ENCODE measurements at places on chromosomes 5 and 9. TPM values are rescaled to one million over a fixed set of nuclear protein-coding genes. Genes with fewer than 3 reads are reported as not detected.
A peak's percentile ranks its signal among the peaks of the same experiment; 100 is the strongest.

DNA sequence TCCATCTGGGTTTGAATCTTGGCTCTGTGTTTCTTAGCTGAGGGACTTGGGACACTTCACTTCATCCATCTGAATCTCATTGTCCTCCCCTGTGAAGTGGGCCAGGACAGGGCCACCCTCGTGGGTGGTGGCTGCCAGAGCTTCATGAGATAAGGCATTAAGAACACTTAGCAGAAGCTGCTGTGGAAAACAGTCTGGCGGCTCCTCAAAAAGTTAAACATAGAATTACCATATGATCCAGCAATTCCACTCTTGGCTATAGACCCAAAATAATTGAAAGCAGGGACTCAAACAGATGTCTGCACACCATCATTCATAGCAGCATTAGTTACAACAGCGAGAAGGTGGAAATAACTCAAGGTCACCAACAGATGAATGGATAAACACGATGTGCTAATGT, 42.4 kb upstream of the GGTA1 start:
- no peak for DNase-seq

The UBAC1 gene
- 42.6 TPM for total RNA-seq

DNA sequence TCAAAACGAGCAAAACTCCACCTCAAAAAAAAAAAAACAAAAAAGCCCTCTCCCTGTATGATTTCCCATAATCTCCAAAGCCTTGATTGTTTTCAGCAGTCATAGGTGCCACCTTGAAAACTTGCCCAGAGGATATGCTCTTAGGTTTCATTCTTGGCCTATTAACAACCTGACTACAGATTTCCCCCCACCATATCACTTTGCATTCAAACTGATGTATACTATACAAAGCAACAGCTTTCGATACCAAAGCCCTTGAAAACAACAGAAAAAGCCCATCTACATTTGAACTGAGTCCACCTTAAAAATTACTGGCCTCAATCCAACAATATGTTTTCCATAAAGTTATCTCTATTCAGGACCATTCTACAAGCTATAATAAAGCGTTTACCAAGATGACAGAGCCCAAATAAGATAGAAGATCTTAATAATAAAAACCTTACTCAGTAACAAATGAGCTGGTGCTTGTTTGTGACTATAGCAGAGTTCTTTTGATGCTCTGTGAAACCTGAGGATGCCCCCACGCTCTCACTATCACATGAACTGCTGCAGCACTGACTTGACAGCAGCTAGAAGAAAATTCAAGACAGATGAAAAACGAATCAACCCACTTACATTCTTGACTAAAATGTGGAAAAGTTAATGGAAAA, 44.4 kb downstream of the FNBP1 start:
- DNase-seq = no peak

DNA sequence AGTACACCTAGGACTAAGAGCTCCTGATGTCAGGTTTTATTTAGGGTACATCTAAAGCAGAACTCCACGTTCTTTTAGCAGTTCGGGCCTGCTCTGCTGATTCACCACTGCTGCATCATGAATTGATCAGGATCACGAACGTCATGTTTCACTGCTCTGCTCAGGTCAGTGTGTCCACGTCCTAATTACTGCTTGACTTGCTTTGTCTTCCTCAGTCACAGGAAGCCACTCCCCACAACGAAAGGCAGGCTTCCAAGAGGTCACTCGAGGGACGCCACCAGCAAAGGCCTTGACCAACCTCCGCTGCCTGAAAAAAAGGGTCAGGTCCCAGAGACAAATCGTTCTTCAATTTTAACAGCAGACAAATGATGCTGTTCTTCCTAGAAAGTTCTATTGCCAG, 40.3 kb downstream of the CTNND2 start:
- no peak for DNase-seq

GRCh38 chr9:35841645-35841900, 12.5 kb downstream of the TMEM8B start:
- no peak for DNase-seq

DNA sequence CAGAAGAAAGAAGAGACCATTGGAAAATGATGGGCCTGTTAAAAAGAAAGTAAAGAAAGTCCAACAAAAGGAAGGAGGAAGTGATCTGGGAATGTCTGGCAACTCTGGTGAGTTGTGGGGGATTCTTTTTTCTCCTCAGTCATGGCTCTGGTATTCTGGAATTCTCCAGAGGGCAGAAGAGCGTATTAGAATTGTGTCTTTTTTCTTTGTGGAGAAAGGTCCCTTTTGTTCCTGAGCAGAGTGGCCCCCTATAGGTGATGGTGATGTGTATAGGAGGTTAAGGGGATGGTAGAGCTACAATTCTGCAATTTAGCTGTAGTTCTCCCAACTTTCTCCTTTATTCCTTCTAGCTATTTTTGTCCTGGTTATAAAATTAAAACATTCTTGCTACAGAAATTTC, 1.6 kb upstream of the DHFR start:
- DNase-seq = no peak

DNA sequence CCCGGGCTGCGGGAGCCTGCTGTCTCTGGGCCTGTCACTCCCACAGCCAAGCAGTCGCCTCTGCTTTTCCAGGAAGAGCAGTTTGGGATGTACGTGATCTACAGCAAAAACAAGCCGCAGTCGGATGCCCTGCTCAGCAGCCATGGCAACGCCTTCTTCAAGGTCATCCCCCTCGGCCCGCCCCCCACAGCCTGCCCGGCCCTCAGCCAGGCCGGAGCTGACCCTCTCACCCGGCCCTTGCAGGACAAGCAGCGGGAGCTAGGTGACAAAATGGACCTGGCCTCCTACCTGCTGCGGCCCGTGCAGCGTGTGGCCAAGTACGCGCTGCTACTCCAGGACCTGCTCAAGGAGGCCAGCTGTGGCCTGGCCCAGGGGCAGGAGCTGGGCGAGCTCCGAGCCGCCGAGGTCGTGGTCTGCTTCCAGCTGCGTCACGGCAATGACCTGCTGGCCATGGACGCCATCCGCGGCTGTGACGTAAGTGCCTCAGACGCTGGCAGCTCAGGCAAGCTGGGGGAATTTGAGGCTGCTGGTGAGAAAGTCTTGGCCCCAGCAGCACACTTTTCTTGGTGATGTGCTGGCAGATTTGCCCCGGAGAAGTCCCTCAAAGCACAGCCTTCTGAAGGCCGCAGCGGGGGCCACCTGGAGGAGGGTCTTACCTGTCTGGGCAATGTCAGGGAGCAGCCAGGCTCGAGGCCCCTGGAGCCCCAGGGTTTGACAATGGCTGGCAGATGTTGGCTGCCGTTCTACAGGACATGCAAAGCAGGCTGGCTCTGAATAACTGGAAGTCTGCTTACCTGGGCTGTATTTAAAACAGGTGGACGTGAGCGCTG, 20.1 kb upstream of the LRRC14B start:
- no peak for DNase-seq

DNA sequence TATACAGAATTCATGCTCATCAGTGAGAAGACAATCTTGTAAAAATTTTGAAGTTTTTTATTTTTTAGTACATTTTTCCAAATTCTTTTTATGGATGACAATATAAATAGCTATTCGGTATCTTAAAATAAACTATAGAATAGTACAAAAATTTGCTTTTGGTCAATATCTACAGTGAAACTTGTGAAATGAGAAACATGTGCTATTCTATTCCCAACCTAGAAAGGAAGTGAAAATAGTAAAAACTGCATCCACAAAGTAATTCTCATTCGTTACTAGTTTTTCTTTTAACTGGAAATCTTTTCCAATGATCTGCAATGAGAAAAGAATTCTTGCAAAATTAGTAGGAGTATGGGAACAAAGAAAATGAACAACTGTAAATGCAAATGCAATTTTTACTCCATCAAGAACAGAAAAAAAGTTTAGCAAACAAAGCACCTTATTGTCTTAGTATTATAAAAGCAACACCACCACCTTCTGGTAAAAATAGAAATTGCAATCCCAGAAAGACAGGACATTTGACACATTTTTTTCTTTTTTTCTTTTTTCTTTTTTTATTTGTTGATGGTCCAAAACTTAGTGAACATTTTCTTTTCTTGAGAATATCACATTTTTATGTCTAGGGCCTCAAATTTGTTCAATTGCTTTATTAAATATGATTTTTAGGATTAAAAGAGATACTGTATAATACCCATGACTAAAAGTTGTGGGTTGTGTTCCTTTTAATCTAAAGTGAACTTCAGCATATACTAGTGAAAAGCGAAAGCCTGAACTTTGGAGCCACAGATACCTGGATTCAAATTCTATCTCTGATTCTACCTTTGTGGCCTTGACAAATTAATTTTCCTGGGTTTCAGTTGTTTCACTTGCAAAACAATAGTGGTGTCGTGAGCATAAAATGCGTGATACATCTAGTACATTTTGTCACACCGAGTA, 72.3 kb downstream of the SLCO4C1 start:
- peak; percentile 4 for DNase-seq

The FOXD4L5 gene
- 0.04 TPM for total RNA-seq

DNA sequence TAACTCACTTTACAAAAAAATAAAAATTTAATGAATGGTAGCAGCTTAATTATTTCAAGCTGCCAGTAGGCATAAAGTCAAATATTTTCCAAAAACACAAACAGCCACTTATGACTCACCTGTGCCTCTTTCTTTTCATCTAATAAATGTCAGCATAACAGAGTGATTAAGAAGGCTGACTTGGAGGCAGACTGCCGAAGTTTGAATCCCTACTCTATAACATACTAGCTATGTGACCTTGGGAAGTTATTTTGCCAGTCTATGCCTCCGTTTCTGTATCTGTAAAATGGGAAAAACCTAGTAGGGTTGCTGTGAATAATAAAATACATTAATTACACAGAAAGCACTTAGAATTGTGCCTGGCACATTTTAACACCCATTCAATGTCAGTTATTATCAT, 33.8 kb downstream of the FANCC start:
- no peak for DNase-seq

DNA sequence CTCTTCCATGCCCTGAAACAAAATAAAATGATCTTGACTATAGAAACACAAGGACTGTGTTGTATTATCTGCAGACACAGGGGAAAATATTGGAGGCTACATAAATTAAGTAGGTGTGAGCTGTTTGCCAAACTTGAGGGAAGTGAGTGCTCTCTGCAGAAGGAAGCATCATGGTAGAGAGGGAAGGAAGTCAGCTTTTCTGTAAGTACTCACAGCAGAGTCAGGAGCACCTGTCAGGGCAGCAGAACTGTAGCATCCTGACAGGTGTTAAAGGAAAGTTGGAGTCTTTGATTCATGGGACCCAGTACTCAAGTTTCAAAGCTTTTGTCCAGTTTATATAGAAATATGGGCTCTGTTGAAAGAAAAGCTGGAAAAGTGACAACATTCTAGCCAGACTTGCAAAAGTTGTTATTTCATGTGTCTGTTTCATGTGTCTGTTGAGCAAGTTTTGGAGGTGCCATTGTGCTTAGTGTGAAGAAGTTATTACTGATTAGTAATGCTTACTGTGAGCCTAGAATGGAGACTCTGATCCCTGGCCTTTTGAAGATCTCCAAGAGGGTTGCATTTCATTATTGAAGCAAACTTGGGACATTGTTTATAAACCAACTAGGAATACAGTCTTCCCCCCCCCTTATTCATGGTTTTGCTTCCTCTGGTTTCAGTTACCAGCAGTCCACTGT, 194.7 kb downstream of the SPATA31D1 start:
- DNase-seq = no peak

The INSL4 gene
- not detected for total RNA-seq

DNA sequence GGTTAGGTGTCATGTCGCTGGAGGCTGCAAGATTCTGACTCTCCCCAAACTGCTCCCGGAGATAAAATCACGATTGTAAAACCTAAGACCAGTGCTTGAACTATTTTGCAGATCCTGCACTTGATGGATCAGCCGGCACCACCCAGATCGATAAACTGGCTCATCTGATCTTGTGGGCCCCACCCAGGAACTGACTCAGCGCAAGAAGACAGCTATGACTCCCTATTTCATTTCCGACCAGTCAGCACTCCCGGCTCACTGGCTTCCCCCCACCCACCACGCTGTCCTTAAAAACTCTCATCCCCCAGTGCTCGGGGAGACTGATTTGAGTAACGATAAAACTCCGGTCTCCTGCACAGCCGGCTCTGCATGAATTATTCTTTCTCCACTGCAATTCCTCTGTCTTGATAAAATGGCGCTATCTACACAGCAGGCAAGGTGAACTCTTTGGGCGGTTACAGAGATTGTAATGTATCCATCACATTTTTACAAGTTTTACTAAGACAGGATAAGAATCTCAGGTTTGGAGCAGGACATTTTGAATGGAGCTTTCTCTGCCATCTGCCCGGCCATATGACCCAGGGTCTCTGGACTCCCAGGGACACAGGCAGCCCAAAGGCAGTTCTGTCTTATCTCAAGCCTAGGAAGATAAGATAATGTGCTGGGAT, 10.6 kb upstream of the PPP1R26 start:
- no peak for DNase-seq

The IL31RA gene
- not detected for total RNA-seq

DNA sequence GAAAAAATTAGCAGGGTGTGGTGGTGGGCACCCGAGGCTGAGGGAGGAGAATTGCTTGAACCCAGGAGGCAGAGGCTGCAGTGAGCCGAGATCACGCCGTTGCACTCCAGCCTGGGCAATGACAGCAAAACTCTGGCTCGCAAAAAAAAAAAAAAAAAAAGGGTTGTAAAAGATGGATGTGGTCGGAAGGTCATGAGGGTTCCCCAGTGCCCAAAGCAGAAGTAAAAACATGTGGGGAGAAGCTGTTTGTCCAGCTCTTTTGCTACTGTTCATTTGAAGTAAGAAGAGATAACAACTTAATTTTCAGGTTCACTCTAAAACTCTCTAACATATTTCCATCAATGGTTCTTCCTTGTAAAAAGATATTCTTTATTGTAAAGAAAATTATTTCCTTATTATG, 57.1 kb upstream of the GOLPH3 start:
- no peak for DNase-seq

DNA sequence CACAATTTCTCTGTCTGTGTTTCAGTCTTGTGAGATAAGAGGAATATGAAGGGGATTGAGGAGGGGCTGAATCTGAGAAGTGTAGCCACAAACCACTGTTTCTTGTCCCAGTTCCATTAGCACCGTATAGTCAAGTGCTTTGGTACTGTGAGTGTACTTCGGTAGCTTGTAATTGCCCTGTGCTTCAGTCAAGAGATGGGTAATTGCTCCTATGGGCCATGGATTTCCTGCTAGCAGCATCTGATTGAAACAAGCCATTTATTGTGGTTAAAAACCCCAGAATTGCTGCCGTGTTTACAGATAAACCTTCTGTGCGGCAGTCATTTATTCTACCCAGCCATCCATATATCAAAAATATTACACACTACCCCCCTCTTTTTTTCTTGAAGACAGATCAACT, 98.6 kb downstream of the MAT2B start:
- no peak for DNase-seq

GRCh38 chr9:6838158-6838557, 80.4 kb downstream of the KDM4C start:
- DNase-seq = no peak

The NOL6 gene
- 34.8 TPM for total RNA-seq

The TAF11L5 gene
- not detected for total RNA-seq

The BTNL3 gene
- not detected for total RNA-seq

GRCh38 chr5:124806373-124807077, 60.1 kb upstream of the ZNF608 start:
- DNase-seq = peak; percentile 75
